ENCODE measurements at places on chromosomes 1 and 21.

DNA sequence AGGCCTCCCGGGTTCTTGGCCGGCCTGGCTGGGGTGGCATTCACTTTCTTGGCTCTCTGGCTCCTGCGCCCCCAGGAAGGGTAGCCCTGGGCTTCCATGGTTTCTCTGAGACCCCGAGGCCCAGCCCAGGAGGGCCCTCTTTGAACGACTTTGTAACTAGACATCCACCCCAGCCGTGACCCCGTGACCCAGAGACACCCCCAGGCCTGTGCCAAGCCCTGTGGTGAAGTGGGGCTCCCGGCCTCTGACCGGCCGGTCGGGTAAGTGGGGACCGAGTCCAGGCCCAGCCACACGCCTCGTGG is 64.0 kb downstream of the COL18A1 start:
- DNase-seq: no peak

DNA sequence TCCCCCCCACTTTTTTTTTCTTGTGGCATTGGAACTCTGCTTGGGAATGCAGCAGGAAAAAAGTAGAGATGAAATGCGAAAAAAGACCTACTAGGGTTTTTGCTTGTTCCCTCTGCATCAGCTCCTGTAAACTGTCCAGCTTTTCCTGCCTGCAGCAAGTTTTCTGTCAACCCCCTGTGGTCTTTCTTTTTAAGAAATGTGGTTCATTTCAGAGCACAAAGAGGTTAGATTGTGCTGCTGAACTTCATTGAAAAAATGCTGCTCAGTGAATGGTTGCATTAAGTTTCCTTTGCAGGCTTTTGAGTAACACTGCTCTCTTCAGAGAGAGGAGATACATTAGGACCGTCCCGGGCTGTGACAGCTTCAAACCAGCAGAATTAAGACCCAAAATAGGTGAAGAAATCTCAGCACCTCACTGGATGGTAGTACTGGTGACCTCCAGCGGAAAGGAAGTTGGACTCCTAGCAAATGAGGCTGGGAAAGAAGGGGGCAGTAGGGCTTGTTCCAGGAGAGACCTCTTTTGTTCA is 80.7 kb downstream of the NDUFS5 start:
- no peak for DNase-seq

DNA sequence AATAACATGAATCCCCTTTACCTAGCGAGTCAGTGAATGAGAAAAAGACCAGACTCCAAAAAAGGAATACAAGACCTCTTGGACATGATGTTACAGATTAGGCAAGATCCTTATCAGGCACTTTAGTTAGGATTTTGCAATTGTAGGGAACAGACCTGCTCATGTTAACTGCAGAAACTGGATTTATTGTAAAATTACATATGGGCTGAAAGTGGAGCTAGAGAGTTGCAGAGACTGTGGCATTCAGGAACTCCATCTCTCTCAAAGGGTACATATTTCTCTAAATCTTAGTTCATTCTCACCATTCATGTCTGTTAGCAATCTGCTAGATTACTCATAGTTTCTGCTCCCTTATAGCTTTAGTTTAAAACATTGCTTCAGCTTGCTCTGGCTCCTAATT is 142.2 kb downstream of the PAPPA2 start:
- DNase-seq: no peak

DNA sequence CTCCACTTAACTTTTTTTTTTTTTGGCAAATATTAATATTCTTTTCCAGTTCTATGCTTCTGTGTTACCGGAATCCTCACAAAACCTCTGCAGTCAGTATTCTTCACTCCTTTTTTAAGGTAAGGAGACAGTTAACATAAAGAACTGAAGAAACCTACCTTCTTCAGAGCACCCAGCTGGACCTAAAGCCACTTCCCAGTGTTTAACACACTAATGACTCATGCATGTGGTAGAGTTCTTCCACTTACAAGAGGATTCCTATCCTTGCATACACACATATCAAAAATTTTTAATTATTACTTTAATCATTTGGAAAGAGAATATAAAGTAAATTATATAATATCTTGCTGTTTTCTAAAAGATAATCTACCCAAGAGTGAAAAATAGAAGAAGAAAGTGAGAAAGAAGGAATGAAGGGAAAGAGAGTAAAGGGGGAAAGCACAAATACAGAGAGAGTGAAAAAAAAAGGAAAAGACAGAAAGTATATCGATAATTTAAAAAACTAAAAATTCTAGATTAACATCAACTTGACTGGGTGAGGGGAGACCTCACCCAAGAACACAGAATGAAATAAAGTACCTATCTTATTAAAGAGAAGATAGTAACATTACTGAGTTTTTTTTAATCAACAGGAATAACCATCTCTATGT is 54.9 kb downstream of the ENAH start:
- DNase-seq: no peak

GRCh38 chr1:60547821-60548220 is 474.3 kb upstream of the C1orf87 start:
- no peak for DNase-seq
